ENCODE measurements at places on chromosomes 1 and 21. TPM values are rescaled to one million over a fixed set of nuclear protein-coding genes. Genes with fewer than 3 reads are reported as not detected.
A peak's percentile ranks its signal among the peaks of the same experiment; 100 is the strongest.

Gene MEX3A
- 0.05 TPM for total RNA-seq

Gene SH3D21
- total RNA-seq, result 2.6 TPM

Gene HSD3B1
- total RNA-seq, result not detected

Gene GJA8
- total RNA-seq, result not detected

Gene HES5
- total RNA-seq, result not detected

Gene WDR64
- not detected for total RNA-seq

- DNase-seq, result peak; percentile 65
Observed at GRCh38 chr1:1889847-1890505, 911 bp downstream of the GNB1 start.

- no peak for DNase-seq
Observed at GRCh38 chr1:112893288-112894009, 62.5 kb downstream of the SLC16A1 start.

GRCh38 chr1:155933591-155934096 is 569 bp downstream of the KHDC4 start:
- DNase-seq, result peak; percentile 36

- no peak for DNase-seq
Observed at GRCh38 chr1:201359873-201360210, 17.6 kb downstream of the TNNT2 start.

- DNase-seq, result no peak
Observed at GRCh38 chr1:110463725-110464124, 12.8 kb downstream of the PROK1 start.

GRCh38 chr1:45608175-45609156 is 15.4 kb downstream of the CCDC17 start:
- DNase-seq, result no peak

GRCh38 chr1:16043521-16043920 is at the start of gene CLCNKB:
Gene CLCNKB (plus strand): TSS chr1:16043782. CDS start chr1:16044493, 711 bp downstream.
- DNase-seq, result no peak

GRCh38 chr21:32470206-32470605 is 57.7 kb downstream of the EVA1C start:
- no peak for DNase-seq

Data from natural killer cell (primary cell).